ENCODE measurements at places on chromosomes 11 and 22. TPM values are rescaled to one million over a fixed set of nuclear protein-coding genes. Genes with fewer than 3 reads are reported as not detected.

DNA sequence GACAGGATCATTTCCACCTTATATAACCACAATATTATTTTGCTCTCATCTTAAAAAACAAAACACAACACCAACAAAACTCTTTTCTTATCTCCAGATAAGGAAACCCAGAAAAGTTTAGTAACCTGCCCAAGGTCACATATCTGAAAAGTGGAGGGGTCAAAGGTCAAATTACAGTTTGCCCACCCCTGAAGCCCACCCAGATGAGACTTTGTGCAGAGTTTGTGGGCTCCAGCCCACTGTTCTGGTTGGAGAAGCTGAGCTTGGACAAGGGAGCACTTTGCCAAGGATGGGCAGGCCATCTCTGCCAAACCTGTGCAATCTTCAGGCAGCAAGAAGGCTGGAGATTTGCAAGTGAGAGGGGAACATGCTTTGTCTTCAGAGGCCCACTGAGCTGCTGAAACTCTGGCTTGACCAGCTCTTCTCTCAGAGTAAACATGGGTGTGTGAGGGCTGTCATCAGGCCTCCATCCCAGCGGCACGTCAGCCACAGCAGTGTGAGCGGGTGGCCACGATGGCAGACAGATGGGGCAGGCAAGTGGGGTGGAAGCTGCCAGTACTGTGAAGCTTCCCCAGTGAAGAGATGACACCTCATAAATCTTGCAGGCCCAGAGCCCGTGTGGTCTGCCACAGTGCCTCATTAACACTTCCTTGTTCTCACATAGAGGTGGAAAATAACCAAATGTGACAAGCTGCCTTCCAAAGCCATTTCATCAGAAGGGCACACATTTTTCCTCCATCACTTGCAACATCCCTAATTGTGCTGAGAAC lies 111.8 kb downstream of the CCDC81 start:
- no peaks in the 10 kb centered on the region for H3K36me3 ChIP-seq
- no peak overlapping the region for H3K4me3 ChIP-seq
- peaks cover 3% of the 10 kb centered on the region for H3K4me1 ChIP-seq
- no peak overlapping the region for H3K27ac ChIP-seq

DNA sequence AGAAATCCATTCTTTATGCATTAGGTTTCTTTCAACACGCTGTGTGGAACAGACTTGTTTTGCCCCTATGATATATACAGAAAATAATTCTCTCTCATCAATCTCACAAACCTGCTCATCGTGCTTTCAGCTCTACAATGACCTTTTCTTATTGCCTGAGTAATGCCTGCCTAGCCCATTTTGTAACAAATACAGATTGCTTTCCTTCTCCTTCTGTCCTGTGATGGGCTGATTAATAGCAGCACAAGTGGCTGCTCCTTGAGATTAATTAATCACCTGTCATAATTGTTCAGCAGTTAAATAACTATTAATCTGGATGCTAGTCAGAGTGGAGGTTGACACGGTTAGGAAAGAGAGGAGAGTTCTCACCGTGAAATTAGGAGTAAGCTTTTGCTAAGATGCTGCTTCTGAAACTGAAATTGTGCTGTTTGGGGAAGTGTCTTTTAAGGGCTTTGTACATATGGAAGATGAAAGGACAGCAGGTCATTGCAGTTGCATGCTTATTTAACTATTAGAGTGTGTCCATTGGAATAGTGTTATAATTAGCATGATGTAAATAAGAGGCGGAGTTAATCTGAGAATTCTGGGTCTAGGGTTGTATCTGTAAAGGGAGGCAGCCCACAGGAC lies 1430.5 kb downstream of the FAM181B start:
- no peak overlapping the region for H3K27ac ChIP-seq
- no peaks in the 10 kb centered on the region for H3K27me3 ChIP-seq
- H3K4me3 ChIP-seq, result no peak overlapping the region
- no peak for DNase-seq

GRCh38 chr11:61174273-61174672 lies 13.0 kb upstream of the VPS37C start:
- no peak overlapping the region for H3K27ac ChIP-seq
- no peaks in the 10 kb centered on the region for H3K36me3 ChIP-seq
- H3K27me3 ChIP-seq, result no peaks in the 10 kb centered on the region
- peaks cover 12% of the 10 kb centered on the region for H3K4me1 ChIP-seq

DNA sequence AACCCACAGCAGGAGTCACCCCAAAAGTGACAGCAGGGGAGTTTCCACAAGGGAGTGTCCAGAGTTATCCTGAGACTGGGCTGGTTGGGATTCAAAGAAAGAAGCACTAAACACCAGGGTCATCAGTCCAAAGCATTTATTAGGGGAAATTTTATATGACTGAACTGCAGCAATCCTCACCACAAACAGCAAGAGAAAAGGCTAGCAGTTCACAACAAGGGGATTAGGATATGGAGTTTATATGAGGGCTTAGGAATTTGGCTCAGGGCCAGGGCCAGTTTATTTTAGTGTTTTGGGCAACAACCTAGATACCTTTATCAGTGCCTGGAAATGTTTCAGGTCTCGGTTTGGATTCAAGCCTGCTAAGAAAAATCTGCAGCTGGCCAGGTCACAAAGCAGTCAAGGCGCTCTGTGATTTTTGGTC lies 4.6 kb upstream of the TMEM126A start:
- DNase-seq, result no peak
- peaks cover 12% of the 10 kb centered on the region for H3K4me1 ChIP-seq
- no peaks in the 10 kb centered on the region for H3K27me3 ChIP-seq
- H3K36me3 ChIP-seq, result peaks cover 12% of the 10 kb centered on the region

DNA sequence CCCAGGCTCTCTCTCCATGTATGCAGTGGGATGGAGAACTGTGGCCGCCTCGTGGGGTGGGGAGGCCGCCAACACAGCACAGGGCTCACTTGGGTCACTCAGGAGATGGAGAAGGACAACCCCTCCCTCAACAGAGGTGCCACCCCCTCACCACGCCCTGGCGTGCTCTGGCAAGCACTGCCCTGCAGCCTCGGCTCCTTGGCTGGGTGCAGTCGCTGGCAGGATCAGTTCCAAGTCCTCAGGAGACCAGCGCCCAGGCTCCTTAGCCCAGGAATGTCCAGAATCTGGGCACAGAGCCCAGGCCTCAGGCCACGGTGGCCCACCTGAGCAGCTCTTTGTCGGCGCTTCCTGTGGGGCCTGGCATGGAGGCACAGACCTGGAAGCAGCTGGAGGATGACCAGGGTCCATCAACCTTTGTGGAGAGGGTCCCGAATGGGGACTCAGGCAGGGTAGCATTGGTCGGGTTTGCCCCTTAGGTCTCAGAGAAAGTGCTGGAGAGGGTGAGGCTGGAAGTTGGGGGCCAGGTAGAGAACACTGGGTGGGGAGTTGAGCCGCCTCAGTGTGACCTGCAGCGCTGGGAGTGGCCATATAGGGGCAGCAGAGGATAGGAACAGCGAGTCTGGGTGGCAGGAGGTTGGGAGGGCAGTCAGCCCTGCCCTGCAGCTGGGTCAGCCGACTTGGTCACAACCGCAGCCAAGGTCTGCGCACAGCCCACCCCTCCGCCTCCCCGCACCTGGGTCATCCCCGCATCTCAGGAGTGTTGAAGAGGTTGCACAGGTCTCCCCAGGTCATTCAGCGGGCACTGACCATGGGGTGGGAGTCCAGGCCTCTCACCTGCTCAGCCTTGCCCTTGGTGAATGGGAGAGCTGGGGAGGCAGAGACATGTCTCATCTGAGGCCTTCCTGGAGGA lies 8.2 kb downstream of the SUSD2 start:
- no peaks in the 10 kb centered on the region for H3K27me3 ChIP-seq
- H3K27ac ChIP-seq, result peak overlapping the region; percentile 35
- H3K4me1 ChIP-seq, result peaks cover 20% of the 10 kb centered on the region
- peak; percentile 90 for DNase-seq

GRCh38 chr11:35711173-35711910 lies 48.8 kb downstream of the TRIM44 start:
- H3K36me3 ChIP-seq, result no peaks in the 10 kb centered on the region
- H3K4me3 ChIP-seq, result no peak overlapping the region
- no peak for DNase-seq
- no peaks in the 10 kb centered on the region for H3K27me3 ChIP-seq
- H3K4me1 ChIP-seq, result peaks cover 16% of the 10 kb centered on the region
- no peak overlapping the region for H3K27ac ChIP-seq

DNA sequence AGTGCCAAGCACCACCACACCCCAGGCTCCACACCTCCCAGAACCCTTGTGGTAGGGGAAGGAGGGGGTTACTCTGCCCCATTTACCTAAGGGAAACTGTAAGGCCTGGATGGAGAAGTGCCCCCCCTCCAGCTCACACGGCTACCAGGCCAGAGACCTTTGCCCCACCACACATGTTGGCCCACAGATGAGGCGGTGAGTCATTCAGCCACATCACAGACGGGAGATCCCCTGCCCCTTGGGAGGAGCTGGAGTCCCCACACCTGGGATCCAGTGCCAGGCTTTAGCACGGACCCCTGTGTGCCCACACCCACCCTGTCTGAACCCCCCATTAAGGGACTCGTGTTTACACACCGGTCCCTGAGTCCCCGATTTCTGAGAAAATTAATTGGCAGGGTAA lies 24.9 kb downstream of the CDKN1C start:
- H3K27me3 ChIP-seq, result peaks cover 14% of the 10 kb centered on the region
- no peak overlapping the region for H3K27ac ChIP-seq
- DNase-seq, result no peak
- no peaks in the 10 kb centered on the region for H3K36me3 ChIP-seq
- H3K4me1 ChIP-seq, result peaks cover 16% of the 10 kb centered on the region

DNA sequence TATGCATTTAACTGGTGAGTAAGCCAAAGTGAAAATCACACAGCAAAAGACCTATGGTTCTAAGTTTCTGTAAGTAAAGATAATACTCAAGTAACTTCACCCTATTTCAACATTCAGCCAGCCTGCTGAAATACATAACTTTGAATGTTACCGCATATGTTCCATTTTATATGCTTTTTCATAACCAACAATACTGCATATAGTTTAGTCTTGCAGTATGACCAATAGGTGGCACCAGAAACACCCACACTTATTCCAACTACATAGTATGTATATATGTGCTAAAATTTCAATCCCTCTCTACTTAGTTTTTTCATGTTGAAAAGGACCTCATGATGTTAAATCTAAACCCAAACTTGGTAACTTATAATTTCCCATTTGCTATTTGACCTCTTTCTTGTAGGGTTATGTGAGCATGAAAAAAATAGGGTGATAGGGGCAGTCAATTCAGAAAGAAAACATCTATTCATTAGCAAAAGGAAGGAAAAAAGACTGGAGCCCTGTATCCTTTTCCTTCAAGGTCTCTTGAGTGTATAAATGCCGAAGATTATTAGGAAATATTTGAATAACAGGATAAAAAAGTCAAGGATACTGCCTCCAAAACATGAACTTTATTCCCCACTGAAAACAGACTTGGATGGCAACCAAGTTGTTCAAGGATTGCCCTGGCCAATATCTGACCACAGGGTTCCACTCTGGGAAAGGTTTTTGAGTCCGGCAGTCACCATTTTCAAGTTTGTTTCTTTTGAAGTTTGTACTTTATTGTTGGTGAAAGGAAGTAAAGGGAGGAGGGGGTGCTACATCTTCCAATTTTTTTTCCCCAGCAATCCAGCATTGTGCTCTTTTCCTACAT lies 23.8 kb upstream of the FZD4 start:
- no peaks in the 10 kb centered on the region for H3K27me3 ChIP-seq
- H3K27ac ChIP-seq, result peak overlapping the region; percentile 62
- DNase-seq, result no peak

DNA sequence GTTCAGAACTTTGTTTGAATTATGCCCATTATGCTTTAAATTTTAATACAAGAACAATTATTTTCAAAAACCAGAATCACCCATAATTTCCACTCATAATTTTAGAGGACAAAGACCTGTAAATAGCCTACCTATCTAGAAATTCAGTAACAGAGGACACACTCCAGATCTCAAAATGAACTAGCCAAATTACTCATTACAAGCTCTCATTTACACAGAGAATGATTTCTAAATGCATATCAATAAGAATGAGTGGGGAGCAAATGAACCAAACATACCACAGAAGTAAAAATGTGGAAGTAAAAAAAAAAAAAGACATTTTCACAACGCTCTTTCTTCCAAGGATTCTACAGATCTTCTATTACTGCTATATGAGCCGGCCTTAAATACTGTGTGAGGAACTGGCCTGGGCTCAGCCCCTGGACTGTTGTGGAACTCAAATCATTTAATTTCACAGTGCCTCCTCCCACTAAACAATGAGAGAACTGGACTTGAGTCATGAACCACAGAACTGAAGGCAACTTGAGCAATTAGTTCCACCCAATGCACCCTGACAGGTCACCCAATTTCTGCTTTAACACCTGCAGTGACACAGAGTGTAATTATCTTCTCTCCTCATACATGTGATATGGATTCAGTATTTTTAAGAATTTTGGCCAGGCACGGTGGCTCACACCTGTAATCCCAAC lies 8.0 kb downstream of the MRTFA start:
- no peak for DNase-seq
- H3K36me3 ChIP-seq, result no peaks in the 10 kb centered on the region
- H3K4me1 ChIP-seq, result peaks cover 53% of the 10 kb centered on the region
- H3K27me3 ChIP-seq, result no peaks in the 10 kb centered on the region
- H3K27ac ChIP-seq, result no peak overlapping the region
- H3K4me3 ChIP-seq, result no peak overlapping the region

The PRPF19 gene
- total RNA-seq, result 79.3 TPM

DNA sequence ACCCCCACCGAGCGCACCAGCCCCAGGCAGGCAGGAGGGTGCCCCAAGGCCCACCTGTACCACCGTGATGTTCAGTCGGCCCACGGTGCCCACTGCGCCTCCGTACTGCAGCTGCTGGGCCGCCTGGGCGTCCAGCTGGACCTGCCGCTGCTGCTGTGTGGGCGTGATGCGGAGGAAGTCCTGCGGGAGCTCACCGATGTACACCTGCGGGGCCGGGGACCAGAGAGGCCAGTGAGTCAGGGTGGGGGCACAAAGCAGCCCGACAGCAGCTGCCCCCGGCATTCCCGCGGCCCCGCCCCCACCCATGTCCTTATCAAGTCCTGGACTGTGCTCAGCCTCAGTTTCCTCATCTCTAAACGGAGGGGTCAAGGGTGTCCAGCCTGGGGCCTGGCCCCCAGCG lies 13.8 kb downstream of the TOLLIP start:
- H3K27me3 ChIP-seq, result no peaks in the 10 kb centered on the region
- peak; percentile 62 for DNase-seq
- H3K4me3 ChIP-seq, result no peak overlapping the region

DNA sequence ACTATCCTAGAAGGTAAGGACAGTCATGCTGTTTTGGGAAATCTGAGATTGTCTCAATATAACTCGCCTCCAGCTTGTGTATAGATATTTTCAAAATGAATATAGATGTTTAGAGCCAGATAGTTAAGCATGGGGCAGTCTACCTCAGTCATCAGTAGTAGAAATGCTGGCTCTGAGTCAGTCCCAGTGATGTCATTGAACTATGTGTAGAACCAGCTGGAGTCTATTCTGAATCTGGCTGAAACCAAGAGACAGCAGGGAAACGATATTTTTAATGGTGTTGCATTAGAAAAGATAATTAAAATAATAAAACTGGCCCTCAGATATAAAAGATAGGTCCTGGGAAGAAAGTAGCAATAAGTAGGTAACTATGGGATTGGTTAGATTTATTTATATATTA lies 25.9 kb downstream of the PIWIL4 start:
- H3K36me3 ChIP-seq, result peaks cover 5% of the 10 kb centered on the region
- no peak overlapping the region for H3K27ac ChIP-seq
- no peaks in the 10 kb centered on the region for H3K4me1 ChIP-seq
- no peak overlapping the region for H3K4me3 ChIP-seq

Measured in spleen (tissue), 13 donors.